ENCODE measurements at places on chromosomes 7 and 10.

GRCh38 chr7:116037401-116037800 lies 6.8 kb upstream of the TFEC start:
- no peak for DNase-seq

GRCh38 chr7:151252561-151252835 lies 4.0 kb upstream of the SMARCD3 start:
- no peak for DNase-seq

GRCh38 chr10:95694665-95695064 lies 938 bp upstream of the TCTN3 start:
- no peak for DNase-seq

- no peak for DNase-seq
Observed at GRCh38 chr7:98130959-98131358, 24.3 kb downstream of the LMTK2 start.

GRCh38 chr10:114565066-114565465 lies 93.0 kb downstream of the ABLIM1 start:
- no peak for DNase-seq

- DNase-seq = no peak
Observed at GRCh38 chr7:43170571-43170970, 58.1 kb downstream of the HECW1 start.

- no peak for DNase-seq
Observed at GRCh38 chr7:86916277-86916825, 143.1 kb downstream of the ELAPOR2 start.

DNA sequence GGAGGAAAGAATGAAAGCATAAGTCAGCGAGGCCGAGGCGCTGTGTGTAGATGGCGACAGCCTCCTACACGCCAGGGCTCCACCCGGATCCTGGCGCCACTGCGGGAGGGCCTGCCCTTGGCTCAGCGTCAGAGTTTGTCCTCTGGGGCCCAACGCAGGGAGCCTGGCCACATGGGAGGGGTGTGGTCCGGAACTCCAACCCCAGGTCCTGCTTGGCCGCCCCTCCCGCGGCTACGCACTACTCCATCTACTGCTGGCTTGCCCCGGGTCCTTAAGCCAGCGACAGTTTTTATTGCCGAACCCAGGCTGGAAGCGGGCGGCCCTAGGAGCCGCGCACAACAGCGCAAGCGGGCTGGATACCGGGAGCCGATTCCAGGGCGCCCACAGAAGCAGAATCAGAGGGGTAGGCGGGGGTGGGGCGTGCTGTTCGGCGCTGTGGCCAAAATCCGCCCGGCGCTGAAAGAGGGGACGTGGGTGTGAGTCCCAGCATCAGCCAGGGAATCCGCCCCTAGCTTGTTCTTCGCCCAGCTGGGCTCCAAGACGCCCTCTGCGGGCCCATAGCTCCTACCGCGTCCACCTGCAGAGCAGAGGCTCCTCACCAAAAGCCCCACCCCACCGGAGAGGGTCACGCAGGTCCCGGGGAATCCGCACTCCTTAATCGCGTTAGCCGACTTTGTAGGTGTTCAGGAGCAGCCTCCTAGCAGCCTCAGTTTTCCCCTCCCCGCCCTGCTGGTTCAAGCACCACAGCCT lies 4.5 kb downstream of the KAZALD1 start:
- no peak for DNase-seq

- DNase-seq = no peak
Observed at GRCh38 chr10:71999360-72000072, 35.3 kb downstream of the CHST3 start.

GRCh38 chr7:138036135-138036534 lies 34.2 kb upstream of the CREB3L2 start:
- DNase-seq = no peak

- no peak for DNase-seq
Observed at GRCh38 chr7:127322832-127323493, 69.5 kb downstream of the ZNF800 start.

DNA sequence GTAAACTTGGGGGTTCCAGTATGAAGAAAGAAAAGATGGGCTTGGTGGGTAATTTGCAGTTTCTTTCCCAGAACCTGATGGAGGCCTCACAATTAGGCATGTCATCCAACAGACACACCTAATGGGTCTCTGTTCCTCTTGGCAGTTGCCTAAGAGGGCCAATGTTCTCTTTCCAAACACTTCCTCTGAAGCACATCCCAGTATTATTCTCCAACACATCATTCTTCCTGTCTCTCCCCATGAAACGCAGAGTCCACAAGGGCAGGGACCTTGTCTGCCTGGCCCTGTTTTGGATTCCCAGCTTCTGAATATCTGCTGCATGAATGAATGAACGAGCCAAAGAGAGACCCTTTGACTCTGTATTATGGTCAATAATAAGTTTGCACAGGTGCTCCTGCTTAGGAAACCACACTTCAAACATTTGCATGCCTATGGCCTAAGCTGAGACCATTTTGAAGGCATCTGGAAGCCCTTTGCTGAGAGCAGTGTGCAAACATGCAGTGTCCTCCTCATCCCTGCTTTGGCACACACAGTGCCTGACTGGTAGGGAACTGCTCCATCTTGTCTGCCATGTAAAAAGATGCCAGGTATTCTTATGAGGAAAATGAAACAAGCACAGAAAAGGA lies 100.9 kb upstream of the CHST15 start:
- no peak for DNase-seq

DNA sequence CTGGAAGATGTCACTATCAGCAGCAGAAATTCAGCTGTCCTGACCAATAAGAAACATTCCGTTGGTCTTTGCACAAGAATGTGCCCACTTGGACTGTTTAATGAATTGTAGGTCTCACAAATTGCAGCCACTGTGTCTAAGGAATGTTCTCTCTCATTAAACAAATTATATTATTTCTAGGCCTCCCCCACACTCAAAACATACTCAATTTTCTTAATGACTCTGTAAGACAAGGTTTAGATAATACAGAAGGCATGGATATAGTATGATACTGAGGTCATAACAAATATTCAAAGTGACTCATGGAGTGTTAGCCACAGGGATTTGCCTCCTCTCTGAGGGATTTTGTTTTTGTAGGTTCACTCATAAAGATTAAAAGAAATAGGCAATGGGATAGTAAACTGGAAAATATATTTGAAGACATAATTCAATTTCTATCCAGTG lies 197.5 kb downstream of the PTN start:
- DNase-seq = no peak

DNA sequence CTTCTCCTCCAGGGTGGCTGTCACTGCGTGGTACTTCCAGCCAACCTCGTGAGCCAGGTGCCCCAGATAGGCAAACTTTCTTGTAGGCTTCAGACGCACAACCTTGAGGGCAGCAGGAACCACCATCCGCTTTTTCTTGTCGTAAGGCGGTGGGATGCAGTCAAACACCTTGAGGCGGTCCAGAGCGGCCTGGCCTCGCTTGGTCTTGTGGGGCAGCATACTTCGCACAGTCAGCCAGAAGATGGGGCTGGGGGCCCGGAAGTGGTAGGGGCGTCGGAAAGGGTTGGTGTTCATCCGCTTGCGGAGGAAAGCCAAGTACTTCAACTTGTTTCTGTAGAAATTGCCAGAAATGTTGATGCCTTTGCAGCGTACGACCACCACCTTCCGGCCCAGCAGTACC lies 17.4 kb downstream of the SHOC2 start:
- no peak for DNase-seq

GRCh38 chr7:28018020-28018419 lies 162.6 kb downstream of the JAZF1 start:
- DNase-seq = no peak

DNA sequence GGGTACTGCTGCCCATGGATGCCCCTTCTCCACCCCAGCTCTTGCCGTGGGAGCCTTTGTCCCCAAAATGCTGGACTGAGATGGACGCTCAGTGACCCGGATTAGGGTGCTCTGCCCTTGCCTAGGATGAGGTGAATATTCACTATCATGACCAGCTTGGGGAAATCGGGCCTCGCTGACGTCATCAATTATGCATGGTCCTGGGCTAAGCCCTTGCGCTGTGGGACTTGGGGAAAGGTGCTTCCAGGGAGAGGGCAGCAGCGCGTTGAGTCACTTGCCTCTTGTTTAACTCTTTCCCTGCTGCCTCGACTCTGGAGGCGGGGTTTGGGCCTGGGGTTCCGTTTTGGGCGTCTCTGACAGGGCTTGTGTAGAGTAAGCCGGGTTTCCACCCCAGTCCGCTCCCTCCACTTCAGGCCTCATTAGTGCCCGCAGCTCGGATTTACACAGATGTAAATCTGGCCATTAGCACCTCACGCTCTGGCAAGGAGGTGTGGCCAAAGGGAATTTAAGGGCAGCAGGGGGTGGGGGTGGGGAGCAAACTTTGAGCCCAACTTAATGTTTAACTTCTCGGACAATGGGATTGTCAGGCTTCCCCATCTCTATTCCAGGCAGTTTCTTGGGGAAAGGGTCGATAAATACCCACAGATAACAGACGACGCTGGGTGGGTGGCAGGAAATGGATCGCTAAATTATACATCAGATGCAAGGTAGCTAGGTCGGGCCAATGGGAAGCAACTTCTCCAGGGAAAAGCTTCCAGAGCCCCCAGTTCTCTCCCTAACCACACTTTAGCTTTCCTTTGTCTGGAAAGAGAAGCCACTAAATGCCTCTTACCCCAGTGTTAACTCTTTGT lies 51.3 kb upstream of the TCF7L2 start:
- no peak for DNase-seq

DNA sequence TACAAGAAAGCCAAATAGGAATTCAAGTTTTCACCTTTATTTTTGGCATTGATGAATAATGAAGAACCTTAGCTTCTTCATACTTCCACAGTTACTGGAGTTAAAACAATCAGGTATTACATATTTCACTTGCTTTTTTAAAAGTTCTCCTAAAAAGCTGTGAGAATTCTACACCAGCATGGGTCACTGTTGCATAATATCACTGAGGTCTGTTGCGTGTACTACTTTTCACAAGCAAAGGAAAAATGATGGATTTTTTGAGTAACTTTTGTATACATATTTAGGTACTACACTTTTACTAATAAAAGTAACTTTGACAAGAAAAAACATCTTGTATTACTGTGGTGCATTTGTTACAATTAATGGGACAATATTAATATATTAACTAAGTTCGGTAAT lies 15.2 kb downstream of the FAM24B start:
- no peak for DNase-seq

DNA sequence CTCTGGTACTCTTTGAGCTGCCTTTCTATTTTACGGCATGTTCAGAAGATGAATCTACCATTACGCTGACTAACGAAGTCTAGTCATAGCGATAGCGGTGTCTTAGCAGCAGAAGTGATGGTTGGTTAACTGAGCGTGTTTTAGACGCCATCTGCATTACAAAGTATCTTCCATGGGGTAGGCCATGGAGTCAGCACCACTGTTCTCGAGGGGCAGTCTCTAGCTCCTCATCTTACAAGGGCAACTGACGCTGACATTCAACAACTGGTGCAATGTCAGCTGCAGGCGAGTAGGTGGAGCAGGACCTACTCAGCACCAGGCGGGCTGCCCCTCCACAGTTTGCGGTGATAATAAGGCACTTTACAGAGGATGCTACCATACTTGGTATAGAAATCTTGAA lies 88.7 kb downstream of the ADARB2 start:
- no peak for DNase-seq

GRCh38 chr7:69597278-69598076 lies 798 bp upstream of the AUTS2 start:
- no peak for DNase-seq
